ENCODE measurements at places on chromosomes 16 and 17.

DNA sequence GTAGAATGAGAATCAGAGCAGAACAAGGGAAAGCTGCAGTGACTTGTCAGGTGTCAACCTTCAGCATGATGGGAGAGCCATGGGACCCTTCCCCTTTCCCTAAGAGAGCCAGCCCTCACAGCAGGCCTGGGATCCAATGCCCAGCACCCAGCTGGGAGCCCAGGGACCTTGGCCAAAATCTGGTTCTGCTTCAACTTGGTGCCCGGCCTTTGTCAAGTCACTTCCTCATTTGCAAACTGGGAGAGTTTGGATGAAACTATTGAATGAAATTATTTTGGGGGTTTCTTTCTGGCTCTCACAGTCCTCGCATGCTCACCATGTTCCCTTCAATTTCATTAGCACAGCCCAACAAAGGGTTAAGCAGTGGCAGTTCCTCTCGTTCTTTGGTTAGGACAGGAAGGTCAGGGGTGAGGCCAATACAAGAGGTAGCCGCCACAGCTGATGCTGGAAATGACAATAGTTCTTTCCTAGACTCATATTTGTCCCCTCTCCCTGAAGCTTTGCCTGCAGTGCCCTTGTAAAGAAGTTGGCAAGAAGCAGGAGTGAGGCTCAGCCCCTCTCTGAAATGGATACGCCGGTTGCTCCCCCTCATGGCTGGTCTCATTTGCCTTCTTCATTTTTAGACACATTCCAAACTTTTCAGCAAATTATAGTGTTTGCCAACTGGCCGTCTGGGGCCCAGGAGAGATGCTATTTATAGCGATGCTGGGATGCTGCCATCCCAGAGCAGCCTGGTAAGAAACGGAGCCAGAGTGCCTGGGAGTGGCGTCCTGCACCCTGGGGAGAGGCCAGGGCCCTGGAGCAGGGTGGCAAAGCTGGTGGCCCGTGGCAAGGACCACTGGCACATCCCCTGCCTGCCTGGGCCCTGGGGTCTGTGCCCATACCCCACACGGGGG, 34.5 kb upstream of the MEOX1 start:
- no peak for DNase-seq

GRCh38 chr16:12529582-12529981, 274.1 kb downstream of the CPPED1 start:
- DNase-seq = no peak

DNA sequence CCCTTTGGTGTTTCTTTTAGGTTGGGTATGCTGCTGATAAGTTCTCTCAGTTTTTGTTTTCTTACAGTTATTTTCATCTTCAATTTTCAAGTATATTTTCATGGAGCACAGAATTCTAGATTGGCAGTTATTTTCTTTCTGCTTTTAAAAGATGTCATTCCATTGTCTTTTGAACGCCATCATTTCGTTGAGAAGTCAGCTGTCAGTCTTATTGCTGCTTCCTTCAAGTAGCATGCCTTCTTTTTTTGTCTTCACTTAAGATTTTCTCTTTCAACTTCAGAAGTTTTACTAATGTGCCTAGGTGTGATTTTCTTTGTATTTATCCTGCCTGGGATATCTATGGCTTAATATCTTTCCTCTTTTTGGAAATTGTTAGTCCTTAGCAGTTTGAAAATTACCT, 262.2 kb upstream of the PMFBP1 start:
- no peak for DNase-seq

- no peak for DNase-seq
Observed at GRCh38 chr16:56984639-56985038, 4.7 kb upstream of the NLRC5 start.

DNA sequence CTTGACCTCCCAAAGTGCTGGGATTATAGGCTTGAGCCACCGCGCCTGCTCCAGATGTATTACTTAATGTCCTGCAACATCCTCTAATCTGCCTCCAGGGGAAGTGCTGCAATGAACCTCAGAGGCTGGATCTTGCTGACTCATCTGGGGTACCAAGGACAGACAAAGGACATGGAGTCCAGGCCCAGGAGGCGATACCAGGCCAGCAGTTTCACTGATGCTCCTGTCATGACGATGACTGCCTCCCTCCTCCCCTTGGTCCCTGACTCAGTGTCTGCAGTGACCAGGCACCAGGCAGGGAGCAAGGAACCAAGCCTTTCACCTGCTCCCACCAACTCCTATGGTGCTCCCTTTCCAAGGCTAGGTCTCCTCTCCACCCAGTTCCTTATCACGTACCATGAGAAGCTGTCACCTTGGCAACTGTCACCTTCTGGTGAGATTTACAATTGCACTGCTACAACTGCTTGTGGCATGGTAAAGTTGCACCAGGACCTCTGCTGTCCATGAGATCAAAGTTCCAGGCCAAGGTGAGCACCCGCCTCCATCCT, 21.6 kb upstream of the PHOSPHO1 start:
- no peak for DNase-seq

- no peak for DNase-seq
Observed at GRCh38 chr16:24253192-24253591, 2.9 kb upstream of the CACNG3 start.

- DNase-seq = no peak
Observed at GRCh38 chr16:20844054-20844453, 37.7 kb downstream of the REXO5 start.

- no peak for DNase-seq
Observed at GRCh38 chr16:11677959-11678881, 10.0 kb downstream of the SNN start.

- no peak for DNase-seq
Observed at GRCh38 chr17:48373883-48374282, 56.1 kb downstream of the SKAP1 start.

Data from activated T-helper 1 cell treated with anti-CD3 and anti-CD28 coated beads, Interleukin-2, amount 50 U/mL, for 16 hours (primary cell).